ENCODE measurements at places on chromosomes 16 and 17.
A peak's percentile ranks its signal among the peaks of the same experiment; 100 is the strongest.

DNA sequence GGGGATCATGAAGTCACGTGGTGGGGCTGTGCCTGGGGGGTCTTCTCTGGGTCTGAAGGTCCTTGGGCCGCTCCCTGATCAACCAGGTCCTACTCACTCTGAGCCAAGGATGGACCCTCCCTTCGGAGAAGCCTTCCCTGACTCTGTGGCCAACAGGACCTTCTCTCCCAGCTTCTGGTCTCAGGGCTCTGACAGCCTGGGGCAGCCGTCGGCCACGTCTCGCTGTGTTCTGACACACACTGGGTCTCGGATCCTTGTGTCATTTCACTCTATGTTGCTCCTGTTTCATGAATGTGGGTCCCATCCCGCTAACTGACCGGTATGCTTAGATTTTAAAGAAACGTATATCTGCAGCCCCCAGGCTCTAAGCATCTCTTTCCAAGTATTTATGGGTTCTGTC is 256.1 kb downstream of the ENGASE start:
- no peak for DNase-seq

GRCh38 chr17:33225509-33225908 is 67.6 kb downstream of the ASIC2 start:
- DNase-seq = no peak

DNA sequence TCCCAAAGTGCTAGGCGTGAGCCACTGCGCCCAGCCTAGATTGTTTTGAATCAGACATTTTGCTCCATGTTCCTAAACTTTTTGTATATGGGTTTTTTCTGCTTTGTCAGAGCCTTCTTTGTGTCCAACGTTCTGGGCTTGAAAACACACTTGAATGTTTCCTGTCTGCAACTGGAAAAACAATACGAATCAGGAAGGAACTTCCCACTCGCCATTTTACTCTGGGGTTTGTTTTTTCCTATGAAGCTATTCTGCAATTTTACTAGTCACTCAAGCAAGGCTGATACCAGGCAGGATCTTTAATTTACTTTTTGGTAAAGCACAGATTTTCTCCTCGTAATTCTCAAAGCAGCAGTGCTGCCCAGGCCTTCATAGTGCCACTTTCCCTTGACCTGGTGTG is 31.6 kb downstream of the ARHGAP17 start:
- no peak for DNase-seq

GRCh38 chr17:30225112-30225511 is 10.4 kb downstream of the SLC6A4 start:
- DNase-seq = no peak

GRCh38 chr17:41683441-41684007 is 5.2 kb upstream of the EIF1 start:
- no peak for DNase-seq

- no peak for DNase-seq
Measured at GRCh38 chr17:50201276-50201854, at the start of gene COL1A1. Gene COL1A1 (minus strand): TSS chr17:50201631. CDS start chr17:50201513, 118 bp downstream.

DNA sequence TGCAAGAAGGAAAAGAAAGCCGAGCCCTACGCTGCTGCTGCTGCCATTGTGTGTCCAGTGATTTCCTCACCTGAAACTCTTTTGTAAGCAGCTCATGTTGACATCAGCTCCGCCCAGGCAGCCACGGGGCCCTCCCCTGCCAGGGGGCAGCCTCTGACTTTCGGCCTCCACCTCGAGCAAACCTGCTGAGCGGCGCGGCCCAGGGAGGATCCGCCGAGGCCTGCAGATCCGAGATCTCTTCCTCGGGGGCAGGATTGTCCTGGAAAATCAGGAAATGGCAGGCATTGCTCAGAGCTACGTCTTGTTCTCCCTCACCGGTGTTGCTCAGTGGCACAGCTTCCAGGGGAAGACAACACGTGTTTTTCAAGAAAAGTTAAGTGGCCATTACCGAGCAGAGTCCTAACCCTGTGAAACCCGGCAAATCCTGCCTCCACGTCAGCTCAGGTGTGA is 35.6 kb upstream of the ZNF750 start:
- no peak for DNase-seq

GRCh38 chr17:50917418-50917743 is 51.2 kb upstream of the TOB1 start:
- DNase-seq = no peak

DNA sequence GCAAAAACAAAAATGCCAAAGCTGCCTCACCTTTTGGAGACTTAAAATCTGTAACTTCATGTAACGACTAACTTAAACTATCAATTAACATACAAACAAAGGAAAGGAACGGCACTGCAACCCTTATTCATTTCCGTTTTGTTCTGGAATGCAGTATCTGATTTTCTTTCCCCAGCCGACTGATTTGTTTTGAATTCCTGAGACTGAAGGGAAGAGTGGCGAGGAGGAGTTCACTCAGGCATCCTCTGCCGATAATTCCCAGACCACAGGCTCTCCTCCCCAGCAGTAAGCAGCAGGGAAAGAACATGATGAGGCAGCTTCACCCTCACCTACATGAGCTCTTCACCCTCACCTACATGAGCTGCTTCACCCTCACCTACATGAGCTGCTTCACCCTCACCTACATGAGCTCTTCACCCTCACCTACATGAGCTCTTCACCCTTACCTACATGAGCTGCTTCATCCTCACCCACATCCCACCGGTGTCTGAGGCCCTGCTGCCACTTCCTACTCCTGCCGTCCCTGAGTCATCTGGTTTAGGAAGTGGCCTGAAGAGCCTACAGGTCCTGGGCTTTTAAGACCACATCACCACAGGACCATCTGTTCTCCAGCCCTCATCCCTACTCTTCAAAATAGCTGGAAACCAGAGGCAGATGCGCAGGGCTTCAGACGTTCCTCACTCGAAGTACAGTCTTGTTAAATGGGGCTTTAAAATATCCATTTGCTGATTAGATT is 168.0 kb upstream of the RPH3AL start:
- DNase-seq = no peak

GRCh38 chr16:81703177-81704155 is 75.6 kb upstream of the PLCG2 start:
- peak; percentile 70 for DNase-seq

GRCh38 chr17:28926366-28926765 is 23.5 kb upstream of the DHRS13 start:
- no peak for DNase-seq

DNA sequence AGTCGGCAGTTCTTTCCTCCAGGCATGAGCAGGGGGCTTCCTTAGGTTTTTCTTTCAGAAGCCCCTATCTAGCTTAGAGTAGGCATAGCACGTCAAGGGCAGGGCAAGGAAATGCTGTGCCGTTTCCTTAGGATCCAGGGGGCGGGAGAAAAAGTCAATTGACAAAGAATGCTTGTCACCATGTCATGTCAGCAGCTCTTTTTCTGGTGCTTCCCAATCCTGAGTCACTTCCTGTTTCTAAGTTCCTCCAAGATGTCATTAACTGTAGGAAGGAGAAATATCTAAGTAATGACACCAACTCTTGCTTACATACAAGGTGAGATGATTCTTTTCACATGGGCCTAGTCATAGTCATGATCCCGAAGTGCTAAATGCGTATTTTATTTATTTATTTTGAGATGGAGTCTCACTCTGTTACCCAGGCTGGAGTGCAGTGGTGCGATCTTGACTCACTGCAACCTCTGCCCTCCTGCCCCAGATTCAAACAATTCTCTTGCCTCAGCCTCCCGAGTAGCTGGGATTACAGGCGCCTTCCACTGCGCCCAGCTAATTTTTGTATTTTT is 35.2 kb downstream of the GJC1 start:
- DNase-seq = peak; percentile 98

- peak; percentile 20 for DNase-seq
Measured at GRCh38 chr17:59074494-59074893, 32.2 kb downstream of the TRIM37 start.

GRCh38 chr16:81469710-81470535 is 25.3 kb downstream of the CMIP start:
- no peak for DNase-seq

Data from RCC 7860 (cell line).